ENCODE measurements at places on chromosomes 16 and 17. TPM values are rescaled to one million over a fixed set of nuclear protein-coding genes. Genes with fewer than 3 reads are reported as not detected.

LAT gene
- total RNA-seq, result 3.3 TPM

SULT1A2 gene
- total RNA-seq, result 1.9 TPM

ZNF19 gene
- 5.4 TPM for total RNA-seq

SLC38A8 gene
- not detected for total RNA-seq

DEXI gene
- total RNA-seq, result 37.8 TPM

TMEM88 gene
- total RNA-seq, result 2.8 TPM

GRIN2A gene
- 0.02 TPM for total RNA-seq

HS3ST4 gene
- total RNA-seq, result not detected

MPHOSPH6 gene
- total RNA-seq, result 52.2 TPM

AANAT gene
- total RNA-seq, result not detected

SDK2 gene
- total RNA-seq, result 0.10 TPM

SPNS2 gene
- total RNA-seq, result 1.6 TPM

NHLRC4 gene
- total RNA-seq, result 0.22 TPM

KRTAP9-4 gene
- not detected for total RNA-seq

TPSG1 gene
- not detected for total RNA-seq

RPAIN gene
- total RNA-seq, result 67.9 TPM
